Stimulated activated CD8-positive, alpha-beta memory T cell treated with anti-CD3 and anti-CD28 coated beads, Interleukin-2, amount 100 ng/mL, for 1 hour (primary cell): ENCODE measurements at places on chromosomes 7 and 10.

DNA sequence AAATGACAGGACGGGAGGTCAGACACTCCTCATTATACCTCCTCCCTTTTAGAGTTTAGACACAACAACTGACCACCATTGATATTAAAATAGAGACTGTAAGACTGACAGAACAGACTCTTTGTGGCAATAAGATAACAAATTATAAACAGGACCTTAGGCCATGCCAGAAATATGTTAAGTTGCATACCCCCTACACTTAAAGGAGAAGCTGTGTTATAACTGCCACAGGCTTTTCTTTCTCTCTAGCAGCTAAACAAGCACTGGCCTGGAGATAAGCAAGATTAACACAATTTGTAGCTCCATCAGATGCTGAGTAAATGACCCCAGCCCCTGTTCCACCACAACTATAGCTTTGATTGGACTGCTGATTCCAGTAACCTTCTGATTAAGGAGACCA lies 10.5 kb upstream of the UNC5B start:
- DNase-seq, result no peak

DNA sequence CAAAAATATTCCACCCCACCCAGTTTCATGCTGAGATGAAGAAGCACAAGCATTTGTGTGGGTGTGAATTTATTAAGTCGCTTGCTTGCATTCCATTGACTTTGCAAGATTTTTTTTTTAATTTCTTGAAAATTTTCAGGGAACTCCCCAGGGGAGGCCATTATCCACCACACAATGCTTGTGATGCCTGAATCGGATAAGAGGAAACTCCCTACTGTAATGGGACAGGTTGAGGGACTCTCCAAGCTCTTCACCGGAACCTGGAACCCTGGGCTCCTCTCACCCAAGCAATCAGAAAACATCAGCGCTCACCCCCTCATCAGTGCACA lies 153.6 kb upstream of the ZMIZ1 start:
- no peak for DNase-seq

GRCh38 chr10:73909540-73910115 lies 1.3 kb upstream of the PLAU start:
- DNase-seq, result no peak

GRCh38 chr7:78218051-78218450 lies 419.5 kb downstream of the PHTF2 start:
- no peak for DNase-seq

- no peak for DNase-seq
Measured at GRCh38 chr7:139078911-139079310, 30.6 kb downstream of the ZC3HAV1 start.

GRCh38 chr10:125300937-125301336 lies 140.6 kb upstream of the CTBP2 start:
- no peak for DNase-seq

GRCh38 chr7:139583826-139584553 lies 60.5 kb downstream of the CLEC2L start:
- DNase-seq, result no peak

- DNase-seq, result no peak
Measured at GRCh38 chr7:148155826-148156225, 434.7 kb upstream of the C7orf33 start.

DNA sequence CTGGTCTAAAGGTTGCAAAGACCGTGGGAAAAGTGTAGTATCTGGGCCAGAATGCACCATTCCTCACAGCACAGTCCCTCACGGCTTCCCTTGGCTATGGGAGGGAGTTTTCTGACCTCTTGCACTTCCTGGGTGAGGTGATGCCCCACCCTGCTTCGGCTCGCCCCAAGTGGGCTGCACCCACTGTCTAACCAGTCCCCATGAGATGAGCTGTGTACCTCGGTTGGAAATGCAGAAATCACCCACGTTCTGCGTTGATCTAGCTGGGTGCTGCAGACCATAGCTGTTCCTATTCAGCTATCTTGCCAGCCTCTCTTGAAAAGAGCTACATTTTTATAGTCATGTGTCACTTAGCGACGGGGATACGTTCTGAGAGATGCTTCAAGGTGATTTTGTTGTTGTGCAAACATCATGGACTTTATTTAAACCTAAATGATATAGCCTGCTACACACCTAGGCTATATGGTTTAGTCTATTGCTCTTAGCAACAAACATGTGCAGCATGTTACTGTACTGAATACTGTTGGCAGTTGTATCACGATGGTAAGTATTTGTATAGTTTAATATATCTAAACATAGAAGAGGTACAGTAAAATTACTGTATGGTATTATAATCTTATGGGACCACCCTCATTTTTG lies 120.0 kb downstream of the PPP1R9A start:
- no peak for DNase-seq

DNA sequence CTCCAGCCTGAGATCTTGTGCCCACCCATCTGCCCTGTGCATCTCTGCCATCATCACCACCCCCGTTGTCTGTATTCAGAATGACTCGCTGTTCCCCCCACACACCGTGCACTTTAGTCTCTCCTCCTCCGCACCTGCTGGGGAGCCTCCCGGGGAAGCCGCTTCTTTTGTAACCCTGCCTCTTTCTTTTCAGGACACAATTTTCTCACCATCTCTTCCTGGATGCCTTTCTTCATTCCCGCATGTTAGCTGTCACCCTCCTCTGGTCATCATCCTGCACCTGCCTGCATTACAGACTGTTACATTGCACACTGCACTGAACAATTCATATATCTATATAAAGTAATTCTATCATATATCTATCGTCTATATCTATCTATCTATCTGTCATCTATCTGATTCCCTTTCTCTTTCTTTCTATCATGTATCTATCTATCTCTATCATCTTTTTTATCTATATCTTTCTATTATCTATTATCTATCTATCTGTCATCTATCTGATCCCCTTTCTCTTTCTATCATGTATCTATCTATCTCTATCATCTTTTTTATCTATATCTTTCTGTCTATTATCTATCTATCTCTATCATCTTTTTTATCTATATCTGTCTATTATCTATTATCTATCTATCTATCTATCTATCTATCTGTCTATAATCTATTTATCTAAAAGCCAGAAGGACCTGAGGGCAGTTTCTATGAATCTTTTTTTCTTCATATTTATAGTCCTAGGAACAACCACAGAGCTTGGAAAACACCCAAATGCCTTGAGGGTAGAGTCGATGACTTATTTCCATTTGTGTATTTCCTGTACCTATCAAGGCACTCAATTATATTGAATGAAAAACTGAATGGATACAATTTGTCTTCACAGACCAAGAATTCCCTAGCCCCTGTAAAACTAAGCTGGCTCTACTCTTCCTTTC lies 642.5 kb downstream of the ACTR3B start:
- DNase-seq, result no peak

GRCh38 chr10:113303544-113304146 lies 249.2 kb upstream of the HABP2 start:
- no peak for DNase-seq

DNA sequence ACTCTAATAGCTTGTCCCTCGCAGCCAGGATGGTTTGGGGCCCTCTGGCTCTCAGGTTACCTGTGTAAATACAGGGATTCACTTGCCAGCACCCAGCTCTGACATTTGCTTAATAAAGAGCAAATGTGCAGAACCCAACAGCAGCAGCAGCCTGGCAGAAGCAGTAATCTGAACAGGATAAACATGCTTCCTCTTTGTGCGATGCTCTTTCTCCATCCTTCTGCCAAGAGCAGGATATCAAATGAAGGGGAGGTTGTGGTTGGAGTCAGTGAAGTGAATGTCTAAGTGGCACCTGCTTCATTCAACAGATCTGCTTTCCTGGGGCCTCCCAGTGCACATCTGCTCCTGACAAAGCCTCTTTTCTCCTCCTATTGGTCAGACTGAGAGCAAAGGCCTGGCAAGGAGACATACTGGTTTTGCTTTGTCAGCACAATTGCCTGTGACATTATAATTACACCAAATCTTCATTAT lies 130.3 kb downstream of the NRF1 start:
- DNase-seq, result no peak

DNA sequence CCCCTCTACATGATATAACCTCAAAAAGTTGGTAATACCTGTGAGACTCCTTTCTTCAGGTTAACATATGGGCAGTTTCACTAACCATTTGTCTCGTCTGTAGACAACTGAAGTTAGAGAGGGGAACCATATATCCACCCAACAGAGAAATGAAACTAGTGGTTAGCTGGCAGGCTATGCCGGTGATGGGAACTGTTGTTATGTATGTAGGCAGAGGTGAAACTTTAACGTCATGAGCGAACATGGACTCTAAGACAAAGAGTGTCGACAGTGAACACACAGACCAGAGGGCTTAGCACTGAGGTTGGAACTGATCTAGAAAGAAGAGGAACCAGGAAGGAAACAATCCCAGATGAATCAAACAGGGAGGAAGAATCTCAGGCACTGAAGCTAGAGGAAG lies 112.4 kb downstream of the ELMO1 start:
- no peak for DNase-seq

DNA sequence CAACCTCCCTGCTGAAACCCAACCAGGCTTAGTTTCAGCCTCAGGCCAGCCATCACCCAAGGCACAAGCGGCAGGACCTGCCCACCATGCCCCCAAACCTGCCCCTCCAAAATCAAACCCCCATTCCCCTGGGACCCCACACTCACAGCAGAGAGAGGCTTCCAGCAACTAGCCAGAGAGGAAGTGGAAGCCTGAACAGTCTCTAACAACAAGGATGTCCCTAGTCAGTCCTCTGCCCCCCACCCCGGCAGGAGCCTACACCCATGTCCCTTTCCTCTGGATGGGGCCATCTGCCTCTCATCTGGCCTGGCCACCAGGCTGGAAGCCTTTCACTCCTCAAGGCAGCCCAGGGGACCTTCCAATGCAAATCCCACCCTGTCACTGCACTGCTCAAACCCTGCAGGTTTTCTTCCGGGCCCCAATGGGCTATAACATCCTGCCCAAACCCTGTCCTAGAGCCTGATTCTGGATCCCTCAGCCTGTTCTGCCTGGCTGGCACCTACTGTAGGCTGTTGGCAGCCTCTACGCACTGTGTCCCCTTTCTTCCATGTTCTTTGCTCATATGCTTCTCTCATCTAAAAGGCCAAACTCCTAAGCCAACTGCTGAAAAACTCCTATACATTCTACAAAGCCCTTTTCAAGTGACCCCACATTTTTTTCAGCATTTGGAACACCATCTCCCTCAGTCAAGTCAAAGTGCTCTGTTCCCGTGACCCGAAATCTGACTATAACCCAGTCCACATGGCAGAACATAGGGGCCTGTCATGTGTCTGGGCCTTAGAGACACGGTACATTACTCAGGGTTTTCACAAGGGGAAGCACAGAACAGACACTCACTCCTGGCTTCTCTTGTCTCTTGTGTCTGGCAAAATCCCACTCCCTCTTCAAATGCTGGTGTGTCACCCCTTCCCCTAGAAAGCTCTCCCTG lies 253.3 kb downstream of the TNS3 start:
- no peak for DNase-seq

GRCh38 chr7:5634107-5634950 lies 147.1 kb downstream of the RNF216 start:
- no peak for DNase-seq
